Activated CD4-positive, CD25-positive, alpha-beta regulatory T cell treated with anti-CD3 and anti-CD28 coated beads, Interleukin-2, amount 50 U/mL, for 24 hours (primary cell): ENCODE measurements at places on chromosomes 2 and 18.
A peak's percentile ranks its signal among the peaks of the same experiment; 100 is the strongest.

GRCh38 chr2:32949260-32949659 is 2.5 kb downstream of the LTBP1 start:
- ATAC-seq: no peak

GRCh38 chr2:100470898-100471514 is 724 bp downstream of the NMS start:
- ATAC-seq: no peak

DNA sequence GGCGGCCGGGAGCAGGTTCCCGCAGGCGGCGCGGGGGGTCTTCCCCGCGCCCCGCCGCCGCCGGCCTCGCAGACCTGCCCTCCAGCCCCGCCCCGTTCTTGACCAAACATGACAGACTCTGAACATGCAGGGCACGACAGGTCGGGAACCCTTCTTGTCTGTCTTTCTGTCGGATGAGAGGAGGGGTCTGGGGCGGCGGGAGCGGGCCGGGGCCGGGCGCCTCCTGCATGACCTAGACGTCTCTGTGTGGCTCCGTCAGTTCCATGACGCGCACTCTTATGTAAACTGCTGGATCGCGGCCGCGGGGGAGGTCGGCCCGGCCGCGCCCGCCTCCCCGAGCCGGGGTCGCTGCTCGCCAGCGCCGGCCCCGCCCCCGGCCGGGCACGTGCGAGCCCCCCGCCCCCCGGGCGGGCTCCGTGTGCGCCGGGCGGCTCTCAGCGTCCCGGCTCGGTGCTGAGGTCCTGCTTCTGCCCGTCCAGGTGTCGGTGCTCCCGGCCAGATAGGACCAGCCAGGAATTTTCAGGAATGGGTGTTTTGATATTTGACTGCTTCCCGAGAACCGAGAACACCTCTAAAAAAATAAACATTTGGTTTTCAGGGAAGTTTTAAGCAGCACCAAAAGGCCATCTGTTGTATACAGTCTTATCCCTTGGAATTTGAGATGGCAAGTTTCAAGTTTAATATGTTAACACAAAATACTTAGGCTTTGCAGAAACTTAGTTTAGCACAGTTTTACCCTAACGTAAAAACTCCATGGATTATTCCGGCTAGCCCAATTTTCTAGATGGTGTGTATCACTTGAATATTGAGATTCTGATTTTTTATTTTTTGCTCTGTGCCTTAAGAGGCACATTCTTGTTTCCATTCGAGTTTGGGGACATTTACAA is 733 bp downstream of the ZC3H6 start:
- peak; percentile 73 for ATAC-seq

- no peak for ATAC-seq
Observed at GRCh38 chr2:88078643-88079172, 11.1 kb downstream of the SMYD1 start.

- no peak for ATAC-seq
Observed at GRCh38 chr2:106285237-106285829, 91.2 kb upstream of the UXS1 start.

- peak; percentile 92 for ATAC-seq
Observed at GRCh38 chr2:148874868-148875341, at the start of gene KIF5C. TSS of gene KIF5C (plus strand) at chr2:148875227. CDS start at chr2:148875618, 391 bp downstream.

- ATAC-seq: no peak
Observed at GRCh38 chr2:234973008-234973407, 21.2 kb downstream of the SH3BP4 start.

- no peak for ATAC-seq
Observed at GRCh38 chr2:207115715-207116364, 49.9 kb downstream of the KLF7 start.

DNA sequence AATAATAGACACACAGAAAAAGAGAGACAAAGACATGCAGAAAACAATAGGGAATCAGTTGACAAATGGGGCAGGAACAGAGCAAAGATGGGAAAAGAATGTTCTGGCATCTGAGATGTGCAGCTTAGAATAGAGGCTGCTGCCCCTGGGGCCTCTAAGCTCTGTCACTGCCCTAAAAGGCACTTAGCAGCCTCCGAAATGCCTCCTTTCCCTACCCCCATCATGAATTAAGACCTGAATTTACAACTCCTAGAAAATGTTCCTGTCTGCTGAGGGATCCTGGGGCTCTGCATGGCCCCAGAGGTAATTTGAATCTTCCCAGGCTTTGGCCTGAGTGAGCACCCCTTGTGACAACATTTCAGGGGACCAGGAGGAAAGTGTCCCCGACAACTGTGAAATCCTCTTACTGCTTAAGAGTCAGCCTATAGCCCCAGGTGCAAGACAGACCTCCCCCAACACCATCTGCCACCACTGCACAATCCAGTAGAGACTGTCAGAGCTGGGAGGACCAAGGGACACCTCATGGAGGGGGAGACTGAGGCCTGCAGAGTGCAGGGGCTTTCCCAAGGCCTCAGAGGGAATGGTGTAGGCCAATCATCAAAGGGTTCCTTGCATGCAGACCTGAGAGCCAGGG is 24.8 kb downstream of the MRPL35 start:
- no peak for ATAC-seq

DNA sequence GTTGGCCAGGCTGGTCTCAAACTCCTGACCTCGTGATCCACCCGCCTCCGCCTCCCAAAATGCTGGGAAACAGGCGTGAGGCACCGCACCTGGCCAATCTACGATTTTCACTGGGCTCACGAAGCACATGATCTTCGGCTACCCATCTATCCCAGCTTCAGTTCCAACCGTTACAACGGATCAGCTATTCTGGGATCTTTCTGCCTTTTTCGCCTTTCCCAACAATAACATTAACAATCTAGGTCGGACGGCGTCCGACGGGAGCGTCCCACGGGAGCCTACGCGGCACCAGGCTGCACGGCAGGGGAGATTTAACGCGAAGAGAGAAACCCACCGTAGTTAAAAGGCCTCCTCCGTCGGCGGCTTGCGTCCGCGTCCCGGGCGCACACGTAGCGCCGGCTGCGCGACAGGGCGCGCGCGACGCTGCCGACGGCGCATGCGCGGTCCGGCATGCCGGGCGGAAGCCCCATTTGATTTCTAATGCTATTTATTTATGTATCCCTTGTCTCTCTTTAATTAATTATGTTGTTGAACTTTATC is at the start of gene MSL3B:
MSL3B (minus strand) TSS at position 394 of the 540 bp plus-strand sequence.
- peak; percentile 79 for ATAC-seq

- ATAC-seq: no peak
Observed at GRCh38 chr2:143697744-143698143, 568.5 kb downstream of the ARHGAP15 start.

- no peak for ATAC-seq
Observed at GRCh38 chr2:175662335-175662734, 339.7 kb downstream of the LNPK start.

DNA sequence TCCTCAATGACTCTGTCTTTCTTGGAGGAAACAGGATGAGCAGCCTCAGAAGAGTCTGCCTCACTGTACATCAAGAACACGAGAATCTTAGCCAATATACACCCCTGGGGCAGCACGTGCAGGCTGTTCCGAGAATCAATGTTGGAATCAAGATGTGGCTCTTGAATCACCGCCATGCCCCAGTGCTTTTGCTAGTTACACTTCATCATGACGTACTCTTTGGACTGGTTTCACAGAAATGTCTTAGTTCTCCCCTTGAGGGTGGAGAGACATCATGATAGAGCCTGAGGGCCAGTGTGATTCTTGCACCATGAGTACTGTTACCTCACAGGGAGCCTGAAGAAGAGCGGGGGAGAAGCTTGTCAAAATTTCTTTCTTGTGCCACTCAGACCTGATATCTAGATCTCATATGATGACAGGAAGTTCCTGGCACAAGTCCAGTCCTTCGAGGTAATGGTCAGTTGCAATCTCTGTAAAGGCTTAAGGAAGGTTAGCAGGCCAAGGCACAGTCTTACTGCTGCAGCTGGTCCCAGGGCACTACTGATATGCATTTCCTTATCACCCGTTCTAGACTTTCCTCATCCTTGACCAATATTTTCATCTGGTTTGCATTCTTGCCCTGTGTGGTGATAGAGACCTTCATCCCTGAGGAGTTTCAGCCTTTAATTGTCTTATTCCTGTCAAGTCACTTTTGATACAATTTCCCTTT is 28.2 kb upstream of the STAT4 start:
- ATAC-seq: no peak
